ENCODE measurements at places on chromosomes 12 and 14.

- DNase-seq: no peak
Measured at GRCh38 chr12:27005495-27005894, 8.7 kb downstream of the TM7SF3 start.

DNA sequence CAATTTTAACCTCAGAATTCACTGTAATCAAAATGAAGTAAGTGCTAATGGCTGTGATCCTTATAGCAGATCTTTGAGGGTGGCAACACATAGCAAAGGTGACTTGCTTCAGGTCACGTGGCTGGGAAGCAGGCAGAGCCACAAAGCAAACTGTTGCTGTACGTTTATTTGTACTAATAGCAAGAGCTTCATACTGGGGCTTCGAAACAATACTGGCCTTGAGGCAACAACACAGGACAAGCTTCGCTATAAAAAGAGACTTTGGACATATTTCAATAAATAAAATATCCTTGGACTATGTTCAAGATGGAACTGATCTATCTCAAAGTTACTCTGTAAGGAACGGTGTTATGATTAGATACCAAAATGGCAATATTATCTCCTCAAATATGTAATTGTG is 44.6 kb downstream of the MSRB3 start:
- no peak for DNase-seq

DNA sequence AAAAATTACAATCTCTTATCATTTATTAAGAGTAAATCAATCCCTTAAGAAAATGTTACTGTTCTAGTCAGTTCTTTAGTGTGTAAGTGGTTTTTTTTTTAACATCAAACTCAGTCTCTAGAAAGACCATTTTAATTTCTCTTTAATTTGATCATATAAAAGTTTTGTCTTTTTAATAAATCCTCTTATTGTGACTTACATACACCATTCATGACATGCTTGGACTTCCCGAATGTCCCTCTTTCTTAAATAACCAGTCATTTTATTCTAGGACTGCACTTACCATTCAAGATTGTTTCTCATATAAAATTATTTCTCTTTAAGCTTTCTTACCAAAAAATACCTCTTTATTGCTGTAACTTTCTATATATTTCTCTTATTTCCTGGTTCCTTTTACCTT is 60.8 kb upstream of the EVL start:
- DNase-seq: no peak

- DNase-seq: no peak
Measured at GRCh38 chr12:130016986-130017385, 113.2 kb upstream of the TMEM132D start.

- DNase-seq: no peak
Measured at GRCh38 chr12:45246236-45246635, 30.3 kb downstream of the ANO6 start.

DNA sequence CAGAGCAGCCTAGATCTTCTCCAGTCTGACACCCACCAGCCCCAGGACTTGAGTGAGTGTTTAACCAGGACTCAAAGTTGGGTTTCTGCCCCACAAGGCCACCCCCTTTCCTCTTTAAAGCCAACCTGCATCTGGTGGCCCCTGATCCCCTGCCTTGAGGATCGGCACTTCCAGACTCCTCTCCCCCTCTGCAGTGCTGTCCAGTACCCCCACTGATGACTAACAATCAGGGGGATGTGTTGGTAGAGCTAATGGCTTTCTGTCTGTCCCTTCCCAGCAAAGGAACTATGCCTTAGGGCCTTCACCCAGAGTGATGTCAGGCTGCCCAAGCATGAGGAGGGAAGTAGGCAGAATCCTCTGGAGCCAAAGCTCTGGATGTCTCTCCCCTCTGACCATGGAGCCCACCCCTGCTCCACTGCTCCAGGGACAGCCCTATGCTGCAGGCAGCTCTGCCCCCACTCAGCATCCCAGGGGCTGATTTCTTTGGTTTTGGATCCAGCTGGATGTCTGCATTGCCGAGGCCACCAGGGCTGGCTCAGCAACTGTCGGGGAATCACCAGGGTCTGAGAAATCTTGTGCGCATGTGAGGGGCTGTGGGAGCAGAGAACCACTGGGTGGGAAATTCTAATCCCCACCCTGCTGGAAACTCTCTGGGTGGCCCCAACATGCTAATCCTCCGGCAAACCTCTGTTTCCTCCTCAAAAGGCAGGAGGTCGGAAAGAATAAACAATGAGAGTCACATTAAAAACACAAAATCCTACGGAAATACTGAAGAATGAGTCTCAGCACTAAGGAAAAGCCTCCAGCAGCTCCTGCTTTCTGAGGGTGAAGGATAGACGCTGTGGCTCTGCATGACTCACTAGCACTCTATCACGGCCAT is 42.9 kb downstream of the DAD1 start:
- DNase-seq: no peak

- no peak for DNase-seq
Measured at GRCh38 chr12:66232263-66232662, 43.2 kb downstream of the IRAK3 start.

Measured in stimulated activated CD8-positive, alpha-beta memory T cell treated with anti-CD3 and anti-CD28 coated beads, Interleukin-2, amount 100 ng/mL, for 48 hours (primary cell).